ENCODE measurements at places on chromosomes 3 and 15.

DNA sequence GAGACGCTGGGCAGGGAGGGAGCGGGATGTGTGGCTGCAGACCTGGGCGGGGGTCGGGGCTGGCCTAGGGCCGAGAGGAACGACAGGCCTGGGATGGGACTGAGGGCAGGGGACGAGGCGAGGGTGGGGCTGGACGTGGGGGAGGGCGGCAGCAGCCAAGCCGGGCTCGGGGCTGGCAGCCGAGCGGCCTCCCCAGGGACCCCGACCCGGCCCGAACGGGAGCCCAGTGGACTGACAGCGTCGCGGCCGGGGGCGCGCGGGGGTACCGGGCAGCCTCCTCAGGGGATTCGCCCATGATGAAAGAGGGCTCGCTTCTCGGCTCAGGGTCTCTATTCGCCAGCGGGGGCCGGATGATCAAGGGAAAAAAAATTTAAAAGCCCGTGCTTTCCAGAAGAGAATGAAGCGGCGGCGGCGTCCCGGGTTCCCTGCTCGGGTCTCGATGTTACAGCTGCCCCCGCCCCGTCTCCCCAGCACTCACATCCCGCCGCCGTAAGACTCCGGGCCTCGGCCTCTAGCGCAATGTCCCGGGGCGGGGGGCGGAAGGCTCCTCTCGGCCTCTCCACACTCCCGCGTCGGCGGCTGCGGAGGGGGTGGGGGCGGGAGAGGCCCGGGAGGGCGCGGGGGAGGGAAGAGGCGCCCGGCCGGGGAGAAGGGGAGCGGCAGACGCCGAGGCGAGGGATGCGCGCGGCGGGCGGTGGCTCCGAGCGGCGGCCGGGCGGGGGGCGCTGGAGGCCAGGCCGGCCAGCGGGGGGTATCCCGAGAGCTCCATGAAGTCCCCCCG is 4.3 kb downstream of the PTH1R start:
- DNase-seq = no peak

- DNase-seq = no peak
Observed at GRCh38 chr3:177262396-177262795, 65.1 kb upstream of the TBL1XR1 start.

DNA sequence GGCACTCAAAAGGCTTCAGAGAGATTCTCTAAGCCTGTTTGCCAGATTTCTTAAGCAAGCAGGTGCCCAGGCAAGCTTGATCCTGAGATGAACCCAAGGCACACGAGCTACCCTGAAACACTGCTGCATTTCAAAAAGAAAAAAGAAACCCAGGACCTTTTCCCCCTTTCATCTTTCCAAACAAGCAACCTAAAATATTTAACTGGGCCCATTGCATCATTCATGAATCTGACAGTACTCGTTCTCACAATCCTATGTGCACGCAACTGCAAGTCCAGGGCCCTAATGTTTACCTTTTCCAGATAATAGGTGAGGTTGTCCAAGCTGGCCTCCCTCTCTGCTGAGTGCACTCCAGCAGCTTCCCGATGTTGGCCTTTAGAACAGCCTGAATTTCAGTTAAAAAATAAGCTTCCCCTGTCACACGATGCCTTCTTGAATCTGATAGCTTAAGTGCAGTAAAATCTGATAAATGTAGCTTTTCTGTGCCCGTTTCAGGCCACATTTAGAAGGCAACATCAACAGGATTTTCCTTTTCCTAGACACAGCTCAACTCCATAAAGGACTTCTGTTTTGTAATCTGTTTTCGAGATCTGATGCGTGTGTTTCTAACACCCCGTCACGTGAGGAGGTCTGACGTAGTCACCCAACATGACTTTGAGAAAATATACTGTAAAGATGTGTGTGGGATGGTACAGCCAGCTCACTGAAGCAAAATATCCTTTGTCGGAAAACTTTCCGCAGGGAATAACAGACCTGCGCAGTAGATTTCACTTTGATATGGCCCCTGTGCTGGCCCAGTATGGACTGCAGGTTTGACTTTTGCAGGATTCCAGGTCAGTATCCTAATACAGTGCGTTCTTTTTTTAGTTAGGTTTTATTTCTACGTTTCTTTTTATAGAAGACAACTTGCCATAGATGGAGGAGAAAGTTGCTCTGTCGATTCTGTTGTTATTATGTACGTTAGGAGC is 55.1 kb upstream of the RASA2 start:
- no peak for DNase-seq

DNA sequence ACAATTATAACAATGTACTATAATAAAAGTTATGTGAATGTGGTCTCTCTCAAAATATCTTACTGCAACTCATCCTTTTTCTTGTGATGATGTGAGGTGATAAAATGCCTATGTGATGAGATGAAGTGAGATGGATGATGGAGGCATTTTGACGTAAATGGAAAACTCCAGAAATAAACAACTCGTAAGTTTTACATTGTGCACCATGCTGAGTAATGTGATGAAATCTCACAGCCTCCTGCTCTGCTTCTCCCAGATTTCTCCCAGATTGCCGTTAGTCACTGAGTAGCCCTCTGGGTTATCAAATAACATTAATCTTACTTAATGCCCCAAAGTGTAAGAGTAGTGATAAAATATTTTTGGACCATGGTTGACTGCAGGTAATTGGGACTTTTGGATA is 64.8 kb upstream of the SLCO2A1 start:
- no peak for DNase-seq

DNA sequence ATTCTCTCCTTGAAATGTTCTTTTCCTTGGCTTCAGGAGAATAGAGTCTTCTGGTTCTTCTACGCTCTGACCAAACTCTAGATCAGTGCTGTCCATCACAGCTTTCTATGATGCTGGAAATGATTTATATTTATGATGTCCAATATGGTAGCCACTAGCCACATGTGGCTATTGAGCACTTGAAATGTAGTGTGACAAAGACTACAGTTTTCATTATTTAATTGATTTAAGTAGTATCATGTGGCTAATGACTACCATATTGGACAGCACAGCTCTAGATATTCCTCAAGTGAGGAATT is 2.9 kb downstream of the LNP1 start:
- no peak for DNase-seq

- DNase-seq = no peak
Observed at GRCh38 chr3:77053795-77054194, 13.9 kb downstream of the ROBO2 start.

GRCh38 chr3:183613366-183614285 is 21.8 kb upstream of the KLHL24 start:
- no peak for DNase-seq

GRCh38 chr15:48479751-48480150 is 148.5 kb downstream of the DUT start:
- no peak for DNase-seq

DNA sequence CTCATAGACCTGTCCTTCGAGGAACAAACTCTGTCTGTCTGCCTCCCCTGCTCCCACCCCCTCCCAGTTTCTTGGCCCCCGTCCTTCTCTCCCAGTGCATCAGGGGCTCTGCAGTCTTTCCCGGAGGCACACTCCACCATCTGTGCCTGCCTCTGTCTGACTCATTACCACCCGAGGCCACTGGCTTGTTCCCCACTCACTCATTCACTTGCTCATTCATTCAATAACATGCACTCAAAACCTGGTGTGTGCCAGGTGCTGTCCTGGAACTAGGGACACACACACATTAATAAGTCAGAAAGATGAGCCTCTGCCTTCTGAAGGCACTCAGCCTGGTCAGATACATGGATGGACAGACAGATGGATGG is 12.4 kb downstream of the AMIGO3 start:
- no peak for DNase-seq

DNA sequence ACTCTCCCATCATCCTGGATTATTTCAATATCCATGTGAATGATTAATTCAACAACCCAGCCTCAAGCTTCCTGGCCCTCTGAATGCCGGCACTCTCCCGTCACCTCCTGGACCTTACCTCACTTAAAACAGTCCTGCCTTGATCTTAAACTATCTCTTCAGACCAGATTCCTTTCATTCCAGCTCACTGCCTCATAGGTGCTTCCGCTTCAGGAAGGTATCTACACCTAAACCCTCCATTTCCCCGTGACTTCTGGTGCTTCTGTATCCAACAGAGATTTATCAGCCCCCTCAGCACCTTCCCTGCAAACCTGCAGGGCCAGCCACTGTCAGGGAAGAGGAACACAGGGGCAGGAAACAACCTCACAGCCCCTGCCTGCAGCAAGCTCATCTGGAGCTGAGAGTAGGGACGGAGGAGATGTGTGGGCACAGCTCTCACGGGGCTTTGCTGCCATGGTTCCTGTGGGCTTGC is 98.9 kb upstream of the TJP1 start:
- no peak for DNase-seq

DNA sequence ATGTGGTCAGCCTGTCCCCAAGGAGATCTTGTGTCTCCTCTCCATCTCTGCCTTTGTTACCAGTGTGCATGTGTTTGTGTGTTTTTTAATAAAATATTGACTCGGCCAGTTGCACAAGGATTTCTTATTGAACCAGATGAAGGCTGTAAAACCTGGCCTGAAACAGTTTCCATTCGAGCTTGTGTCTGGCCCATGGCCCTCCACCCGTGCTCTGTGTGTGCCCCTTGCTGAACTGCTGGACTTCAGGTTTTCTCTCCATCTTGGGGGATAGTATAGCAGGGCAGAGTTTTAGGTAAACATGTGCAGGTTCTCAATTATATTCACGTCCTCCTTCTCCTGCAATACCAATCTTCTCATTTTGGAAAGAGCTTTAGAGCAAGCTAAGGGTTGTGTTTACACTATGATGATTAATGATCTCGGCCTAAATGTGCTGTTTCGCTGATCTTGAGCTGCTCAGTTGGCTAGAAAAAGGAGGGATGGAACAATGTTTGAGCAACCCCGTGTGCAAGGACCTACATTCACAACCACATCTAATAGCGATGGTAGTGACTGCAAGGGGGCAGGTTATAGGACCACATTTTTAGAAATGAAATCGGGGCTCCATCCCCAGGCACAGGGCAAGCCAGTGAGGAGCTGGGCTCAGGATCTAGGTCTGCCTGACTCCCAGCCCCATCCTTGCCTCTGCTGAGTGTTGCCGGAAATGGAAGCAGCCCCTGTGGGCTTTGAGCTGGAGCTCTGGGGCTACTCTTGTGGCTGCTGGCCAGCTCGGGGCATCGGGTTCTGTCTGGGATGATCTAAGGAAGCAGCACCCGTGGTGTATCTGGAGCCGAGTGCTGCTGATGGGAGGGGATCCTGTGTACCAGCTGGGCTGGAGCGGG is 47.7 kb downstream of the CMTM6 start:
- DNase-seq = no peak

DNA sequence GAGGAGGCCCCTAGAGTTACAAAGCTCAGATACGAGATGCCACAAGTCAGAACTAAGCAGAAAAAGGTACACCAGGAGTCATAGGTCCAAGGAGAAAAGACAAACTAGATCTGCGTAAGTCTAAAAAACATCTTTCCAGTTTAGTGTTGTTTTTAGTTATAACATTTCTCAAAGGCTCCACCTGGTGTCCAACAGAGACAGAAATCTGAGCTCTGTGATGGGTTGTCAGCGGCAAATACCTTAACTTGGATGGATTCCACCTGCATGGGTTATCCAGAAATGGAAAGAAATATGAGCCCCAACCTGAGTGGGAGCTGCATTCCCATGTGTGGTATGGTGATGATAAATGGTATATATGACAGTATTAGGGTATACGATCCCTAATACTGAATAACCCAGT is 238.6 kb upstream of the CHRM5 start:
- no peak for DNase-seq

DNA sequence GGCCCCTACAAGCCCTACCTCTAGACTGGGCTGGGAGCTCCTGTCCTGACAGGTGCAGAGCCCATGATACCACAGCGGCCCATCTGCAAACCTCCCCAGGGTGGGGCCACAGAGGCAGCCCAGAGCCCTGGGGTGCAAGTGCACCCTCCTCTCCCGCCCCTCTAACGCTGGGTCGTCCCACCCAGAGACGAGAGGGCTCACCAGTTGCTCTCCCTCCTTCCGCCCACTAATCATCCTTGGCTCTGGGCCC is 742 bp downstream of the TNK2 start:
- no peak for DNase-seq

- no peak for DNase-seq
Observed at GRCh38 chr3:5078151-5078550, 43.9 kb upstream of the ARL8B start.

GRCh38 chr3:140499114-140499757 is 178.6 kb upstream of the TRIM42 start:
- no peak for DNase-seq

DNA sequence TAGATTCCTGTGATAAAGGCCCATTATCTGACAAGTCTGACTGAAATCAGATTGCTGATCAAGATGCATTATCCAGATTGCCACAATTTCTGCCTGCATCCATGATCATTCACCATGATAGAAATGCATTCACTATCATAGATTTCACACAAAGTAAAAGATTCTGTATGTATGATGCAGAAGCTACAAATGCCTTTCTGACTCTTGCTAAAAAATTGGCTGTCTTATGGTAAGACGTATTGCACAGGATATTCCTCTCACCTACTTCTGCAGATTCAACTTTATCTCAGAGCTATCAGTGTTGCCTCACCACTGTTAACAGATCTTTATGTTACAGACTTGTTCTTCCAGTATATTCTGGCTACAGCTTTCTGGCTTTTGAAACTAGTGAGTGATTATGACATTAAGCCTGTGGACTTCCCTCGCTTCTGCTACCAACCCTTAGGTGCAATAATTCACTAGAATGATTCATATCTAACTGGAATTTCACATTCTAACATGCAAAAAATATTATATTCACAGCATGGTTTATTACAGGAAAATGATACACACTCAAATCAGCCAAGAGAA is 955.3 kb downstream of the EPHA3 start:
- DNase-seq = no peak

GRCh38 chr3:13451301-13451673 is 28.8 kb upstream of the HDAC11 start:
- no peak for DNase-seq

DNA sequence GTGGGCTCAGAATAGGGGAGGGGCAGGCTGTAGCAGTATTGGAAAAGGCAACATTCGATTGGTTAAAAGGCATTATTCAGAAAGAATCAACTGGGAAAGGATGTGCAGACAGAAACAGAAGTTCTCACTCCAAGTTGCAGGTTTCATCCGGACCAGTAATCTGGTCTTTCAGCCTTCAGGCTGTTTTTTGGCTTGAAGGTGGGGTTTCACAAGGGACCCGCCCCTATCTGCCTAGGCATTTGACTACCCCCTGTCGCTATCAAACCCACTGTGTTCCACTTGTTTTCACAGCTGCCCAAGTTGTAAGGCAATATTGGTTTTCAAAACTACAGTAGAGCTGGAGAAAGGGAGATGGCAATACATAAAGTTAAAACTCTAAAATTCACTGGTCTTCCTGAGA is 96.9 kb downstream of the VPS8 start:
- DNase-seq = no peak

- no peak for DNase-seq
Observed at GRCh38 chr15:88805031-88805780, 2.0 kb downstream of the ACAN start.
